ENCODE measurements at places on chromosomes 5 and 9.

DNA sequence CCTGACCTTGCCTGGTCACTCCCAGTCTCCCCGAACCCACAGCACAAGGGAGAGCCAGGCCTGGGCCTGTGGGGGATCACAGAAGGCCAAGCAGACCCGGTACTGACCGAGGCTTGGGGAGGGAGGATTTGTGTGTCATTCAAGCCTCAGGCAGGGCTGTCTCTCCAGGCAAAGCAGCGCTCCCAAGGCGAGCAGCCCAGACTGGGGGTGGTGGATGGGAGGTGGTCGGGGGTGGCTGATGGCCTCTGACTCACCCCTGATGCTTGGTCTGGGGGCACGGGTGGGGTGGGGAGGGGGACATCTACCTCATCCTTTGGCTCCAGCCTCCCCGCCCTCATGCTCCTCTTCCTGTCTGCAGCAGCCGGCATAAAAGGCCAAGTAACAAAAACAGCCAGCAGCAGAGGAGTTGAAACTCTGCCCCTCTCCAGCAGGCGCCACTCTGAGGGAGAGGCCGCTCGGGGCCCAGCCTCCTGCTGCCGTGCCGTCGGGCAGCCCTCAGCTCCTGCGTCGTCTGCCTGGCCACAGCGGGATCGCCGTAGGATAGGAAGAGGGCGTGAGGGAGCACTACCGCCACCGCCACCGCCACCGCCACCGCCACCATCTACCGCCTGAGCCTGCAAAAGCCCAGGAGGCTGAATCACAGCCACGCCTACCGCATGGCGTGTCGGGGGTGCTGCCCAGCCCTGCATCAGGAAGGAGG is 166.0 kb downstream of the OLFM1 start:
- DNase-seq, result no peak

DNA sequence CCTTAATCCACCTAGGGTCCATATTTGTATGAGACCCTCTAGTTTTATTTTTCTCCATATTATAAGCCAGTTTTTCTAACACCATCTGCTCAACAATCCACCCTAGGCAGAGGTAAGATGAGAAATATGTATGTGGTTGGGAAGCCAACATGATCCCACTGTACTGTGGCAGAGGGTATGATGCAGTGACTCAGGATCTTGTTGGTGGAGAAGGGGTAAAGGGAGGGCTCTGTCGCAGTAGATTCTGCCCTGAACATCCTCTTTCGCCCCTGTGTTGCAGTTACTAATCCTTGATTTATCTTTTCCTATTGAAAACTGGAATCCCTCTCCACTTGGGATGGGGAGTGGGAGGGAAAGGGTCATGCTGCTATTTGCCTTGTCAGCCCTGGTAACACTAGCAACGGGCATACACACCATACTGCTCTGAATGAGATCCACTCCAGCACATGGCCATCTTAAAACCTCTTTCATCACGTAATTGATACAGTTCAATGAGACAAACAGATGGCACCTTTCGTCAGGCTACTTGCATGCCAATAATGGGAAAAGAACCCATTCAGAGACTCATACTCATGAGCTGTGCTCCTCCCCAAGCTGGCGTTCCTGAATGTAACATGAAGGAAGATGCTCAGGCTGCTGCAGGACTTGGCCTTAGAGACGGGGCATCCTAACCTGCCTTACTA is 63.0 kb downstream of the ADAMTS12 start:
- DNase-seq, result no peak

DNA sequence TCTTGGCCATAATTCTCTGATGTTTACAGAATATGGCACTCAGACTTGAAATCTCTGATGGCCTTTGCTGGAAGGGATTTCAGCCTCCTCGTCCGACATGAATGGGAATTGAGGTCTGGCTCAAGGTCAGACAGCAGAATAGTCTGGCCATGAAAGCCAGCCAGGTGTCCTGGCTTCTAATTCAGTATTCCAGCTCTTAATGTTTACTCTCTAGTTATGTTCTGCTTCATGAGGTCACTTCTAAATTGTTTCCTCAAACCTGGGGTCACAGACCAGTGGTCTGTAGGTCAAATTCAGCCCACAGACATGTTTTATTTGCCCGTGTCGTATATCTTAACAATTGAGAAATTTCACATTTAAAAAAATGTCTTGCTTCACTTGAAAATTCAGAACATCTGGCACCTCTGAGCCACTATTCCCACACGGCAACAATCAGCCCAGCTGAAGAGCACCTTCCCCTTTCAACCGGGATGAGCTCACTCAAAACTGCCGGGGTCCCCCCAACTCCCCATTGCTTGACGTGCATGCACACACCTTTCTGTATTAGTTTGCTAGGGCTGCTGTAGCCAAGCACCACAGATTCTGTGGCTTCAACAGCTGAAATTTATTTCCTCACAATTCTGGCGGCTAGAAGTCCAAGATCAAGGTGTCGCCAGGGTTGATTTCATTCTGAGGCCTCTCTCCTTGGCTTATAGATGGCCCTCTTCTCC is 243.5 kb downstream of the ENC1 start:
- DNase-seq, result no peak

DNA sequence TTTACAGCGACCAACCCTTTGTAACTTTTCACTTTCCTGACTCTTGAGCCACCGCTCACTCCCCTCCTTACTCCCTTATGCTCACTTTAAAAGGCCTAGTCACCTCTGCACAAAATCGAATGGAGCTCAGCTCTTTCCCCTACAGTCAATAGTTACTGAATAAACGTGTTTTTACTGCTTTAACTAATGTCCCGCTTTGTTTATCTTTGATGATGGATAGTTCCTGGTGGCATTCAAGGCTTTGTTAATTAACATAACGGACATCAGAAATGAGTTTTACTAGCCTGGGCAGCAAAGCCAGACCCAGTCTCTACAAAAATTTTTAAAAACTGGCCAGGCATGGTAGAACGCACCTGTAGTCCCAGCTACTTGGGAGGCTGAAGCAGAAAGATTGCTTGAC is 5.0 kb downstream of the SERINC5 start:
- no peak for DNase-seq

- no peak for DNase-seq
Observed at GRCh38 chr5:13611604-13612003, 332.9 kb downstream of the DNAH5 start.

DNA sequence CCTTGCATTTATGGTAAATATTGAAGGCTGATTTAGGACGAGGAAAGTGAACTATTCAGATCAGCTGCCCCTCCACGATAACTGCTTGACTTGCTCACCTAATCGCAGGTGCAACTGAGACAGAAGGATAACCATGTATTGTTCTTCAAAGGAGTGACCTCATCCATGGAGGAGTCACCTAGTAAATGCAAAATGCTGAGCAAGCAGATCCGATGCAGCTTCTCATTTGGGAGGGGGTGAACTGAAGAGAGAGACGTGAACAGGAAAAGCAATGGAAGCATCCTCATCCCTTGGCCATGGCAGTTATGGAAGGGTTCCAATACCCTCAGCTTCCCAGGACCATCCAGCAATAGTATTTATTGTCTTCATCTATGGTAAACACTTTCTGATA is 47.5 kb downstream of the RASGRF2 start:
- DNase-seq, result no peak

DNA sequence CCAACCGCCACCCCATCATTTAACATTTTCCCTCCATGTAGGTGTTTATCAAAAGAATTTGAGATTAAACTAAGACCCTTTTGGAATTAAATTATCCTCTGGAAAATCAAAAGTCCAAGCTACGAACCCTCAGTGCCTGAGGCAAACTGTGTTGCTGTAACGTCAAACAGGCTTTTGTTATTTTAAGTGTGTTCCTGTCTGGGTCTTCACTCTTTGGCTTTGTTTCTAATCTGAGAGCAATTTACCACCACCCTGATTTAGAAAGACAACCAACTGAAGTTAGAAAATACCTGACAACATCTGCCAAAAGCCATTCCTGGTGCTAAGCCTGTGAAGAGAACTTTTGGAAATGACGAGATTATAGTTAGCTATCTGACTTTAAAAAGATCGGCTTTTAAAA is 199.9 kb downstream of the DIRAS2 start:
- no peak for DNase-seq

DNA sequence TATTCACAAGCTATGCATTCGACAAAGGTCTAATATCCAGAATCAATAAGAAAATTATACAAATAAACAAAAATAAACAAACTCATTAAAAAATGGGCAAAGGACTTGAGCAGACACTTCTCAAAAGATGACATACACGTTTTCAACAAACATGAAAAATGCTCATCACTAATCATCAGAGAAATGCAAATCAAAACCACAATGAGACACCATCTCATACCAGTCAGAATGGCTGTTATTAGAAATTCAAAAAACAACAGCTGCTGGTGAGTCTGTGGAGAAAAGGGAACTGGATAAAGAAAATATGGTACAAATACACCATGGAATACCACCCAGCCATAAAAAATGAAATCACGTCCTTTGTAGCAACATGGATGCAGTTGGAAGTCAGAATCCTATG is 45.1 kb upstream of the PUM3 start:
- DNase-seq, result no peak

- no peak for DNase-seq
Observed at GRCh38 chr9:90953200-90953599, 151.6 kb downstream of the SYK start.

DNA sequence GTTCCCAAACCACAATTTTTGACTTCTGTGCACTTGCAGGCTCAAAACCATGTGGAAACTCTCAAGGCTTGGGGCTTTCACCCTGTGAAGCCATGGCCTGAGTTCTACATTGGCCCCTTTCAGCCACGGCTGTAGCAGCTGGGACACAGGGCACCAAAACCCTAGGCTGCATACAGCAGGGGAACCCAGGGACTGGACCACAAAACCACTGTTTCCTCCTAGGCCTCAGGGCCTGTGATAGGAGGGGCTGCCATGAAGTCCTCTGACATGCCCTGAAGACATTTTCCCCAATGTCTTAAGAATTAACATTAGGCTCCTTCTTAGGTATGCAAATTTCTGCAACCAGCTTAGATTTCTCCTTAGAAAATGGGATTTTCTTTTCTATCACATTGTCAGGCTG is 312.1 kb upstream of the TUSC1 start:
- no peak for DNase-seq

- no peak for DNase-seq
Observed at GRCh38 chr9:113375057-113376023, 1.4 kb downstream of the HDHD3 start.

DNA sequence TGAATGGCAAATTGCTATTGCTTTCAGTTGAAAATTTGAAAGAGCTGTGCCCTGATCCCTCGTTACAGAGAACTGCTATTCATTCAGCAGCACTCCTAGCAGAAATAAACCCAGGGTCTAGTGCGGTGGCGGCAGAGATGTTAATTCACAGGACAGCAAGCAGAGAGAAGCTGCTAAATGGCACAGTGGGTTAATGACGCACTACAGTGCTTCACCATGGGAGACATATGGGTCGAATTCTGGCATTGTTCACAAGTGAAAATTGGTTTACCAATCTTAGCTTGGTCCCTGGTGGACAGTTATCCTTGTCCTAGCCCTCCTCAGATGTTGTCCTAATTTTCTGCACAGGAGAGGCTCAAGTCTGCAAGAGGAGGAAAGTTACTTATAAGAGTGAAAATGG is 807.4 kb downstream of the TLE1 start:
- no peak for DNase-seq

DNA sequence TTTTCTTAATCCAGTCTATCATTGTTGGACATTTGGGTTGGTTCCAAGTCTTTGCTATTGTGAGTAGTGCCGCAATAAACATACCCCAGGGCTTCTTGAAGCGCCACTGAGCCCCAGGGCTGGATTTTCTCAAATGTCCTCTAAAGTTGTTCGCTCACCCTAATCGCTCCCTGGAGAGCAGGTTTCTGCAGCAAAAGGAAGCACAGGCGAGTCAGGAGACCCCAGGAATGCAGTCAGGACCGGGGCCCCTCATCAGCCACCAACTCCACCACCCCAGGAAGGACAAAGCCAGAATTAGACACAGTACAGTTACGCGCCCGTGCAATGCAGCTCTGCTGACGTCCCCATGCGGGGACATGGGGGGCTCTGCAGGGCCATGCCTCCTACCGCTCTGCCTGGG is 15.7 kb upstream of the OBP2B start:
- DNase-seq, result no peak

DNA sequence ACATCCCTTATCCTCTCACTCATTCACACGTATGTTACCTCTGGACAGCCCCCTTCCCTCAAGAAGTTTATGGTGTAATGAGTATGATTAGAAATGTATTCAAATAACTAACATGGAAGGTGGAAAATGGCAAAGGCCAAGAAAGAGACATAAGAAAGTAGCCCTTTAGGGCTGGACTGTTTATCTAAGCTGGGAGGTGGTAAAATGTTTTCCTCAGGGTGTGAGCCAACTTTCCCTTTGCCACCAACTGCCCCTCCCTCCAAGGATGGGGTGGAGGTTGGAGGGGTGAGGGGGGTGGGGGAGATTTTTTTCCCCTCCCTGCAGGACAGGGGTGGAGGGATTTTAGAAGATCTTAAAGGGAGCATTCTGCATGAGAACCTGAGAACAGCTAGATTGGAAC is 8.2 kb downstream of the SLC45A2 start:
- no peak for DNase-seq

DNA sequence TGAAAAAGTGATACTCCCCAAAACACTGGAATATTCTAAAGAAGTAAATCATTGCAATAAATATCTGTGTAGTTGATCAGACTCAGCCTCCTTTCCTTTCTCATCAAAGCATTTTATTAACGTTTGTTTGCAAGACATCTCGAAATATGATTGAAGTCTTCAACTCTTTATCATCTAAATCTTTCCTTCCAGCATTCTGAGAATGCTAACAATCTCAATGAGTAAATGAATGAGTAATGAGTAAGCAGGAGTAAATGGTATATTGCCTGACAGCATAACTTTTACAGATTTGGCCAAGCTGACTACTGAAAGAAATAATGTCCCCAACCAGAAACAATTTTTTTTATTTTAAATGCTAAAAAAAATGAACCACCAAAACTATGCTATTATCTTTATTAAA is 157.1 kb downstream of the SLCO4C1 start:
- DNase-seq, result no peak

DNA sequence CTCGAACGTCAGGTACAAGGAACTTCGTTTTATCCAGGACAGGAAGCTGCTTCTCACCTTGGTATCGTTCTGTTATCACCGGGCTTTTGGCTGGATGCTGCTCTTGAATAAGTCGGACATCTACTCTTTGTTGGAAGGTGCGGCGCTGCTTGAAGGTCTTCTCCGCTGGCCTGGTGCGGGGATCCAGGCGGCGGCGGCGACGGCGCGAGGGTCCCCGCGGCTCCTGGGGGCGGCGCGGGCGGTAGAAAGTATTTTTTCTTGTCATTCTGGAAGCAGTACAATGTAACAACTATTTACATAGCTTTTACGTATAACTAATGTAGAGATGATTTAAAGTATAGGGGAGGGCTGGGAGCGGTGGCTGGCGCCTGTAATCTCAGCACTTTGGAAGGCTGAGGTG is 52.3 kb downstream of the ACER2 start:
- no peak for DNase-seq

DNA sequence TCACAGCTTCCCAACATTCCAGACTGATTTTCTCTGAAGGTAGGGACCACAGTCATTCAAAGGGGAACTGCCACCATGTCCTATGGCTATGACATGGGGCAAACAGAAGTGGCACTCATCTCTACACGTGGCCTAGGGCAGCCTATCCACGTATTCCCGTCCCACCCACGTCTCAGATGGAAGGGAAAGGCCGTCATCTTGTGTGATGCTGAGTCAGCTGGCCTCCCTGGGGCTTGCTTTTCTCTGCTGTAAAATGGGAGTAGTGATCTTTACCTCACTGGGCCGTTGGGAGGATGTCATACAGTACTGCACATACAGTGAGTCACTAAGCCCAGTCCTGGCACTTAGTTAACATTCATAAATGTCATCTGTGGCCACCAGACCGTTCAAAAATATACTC is 72.3 kb downstream of the RAPGEF1 start:
- no peak for DNase-seq

GRCh38 chr5:18761801-18762200 is 1127.5 kb downstream of the TAF11L14 start:
- no peak for DNase-seq

GRCh38 chr5:79259810-79260209 is 23.9 kb downstream of the JMY start:
- no peak for DNase-seq
